ENCODE measurements at places on chromosomes 5 and 9.

GRCh38 chr9:10268531-10269485 is 344.0 kb downstream of the PTPRD start:
- no peak for DNase-seq

DNA sequence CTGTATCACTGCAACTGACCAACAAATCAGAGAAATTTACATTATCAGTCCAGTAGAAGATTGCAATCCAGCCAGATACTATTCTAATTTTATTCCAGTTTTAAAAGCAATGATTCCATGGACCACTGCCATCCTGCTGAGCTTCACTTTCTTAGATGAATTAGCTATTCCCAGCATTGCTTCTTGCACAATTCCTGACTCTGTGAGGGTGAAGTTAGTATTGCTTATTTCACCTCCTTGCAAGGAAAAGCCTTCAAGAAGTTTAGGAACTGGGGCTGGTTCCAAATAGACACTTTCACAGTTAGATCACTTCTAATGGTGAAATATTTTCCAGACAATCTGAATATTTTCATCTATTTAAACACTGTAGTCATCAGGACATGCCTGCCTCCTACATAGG is 338.6 kb upstream of the TNC start:
- DNase-seq = no peak

DNA sequence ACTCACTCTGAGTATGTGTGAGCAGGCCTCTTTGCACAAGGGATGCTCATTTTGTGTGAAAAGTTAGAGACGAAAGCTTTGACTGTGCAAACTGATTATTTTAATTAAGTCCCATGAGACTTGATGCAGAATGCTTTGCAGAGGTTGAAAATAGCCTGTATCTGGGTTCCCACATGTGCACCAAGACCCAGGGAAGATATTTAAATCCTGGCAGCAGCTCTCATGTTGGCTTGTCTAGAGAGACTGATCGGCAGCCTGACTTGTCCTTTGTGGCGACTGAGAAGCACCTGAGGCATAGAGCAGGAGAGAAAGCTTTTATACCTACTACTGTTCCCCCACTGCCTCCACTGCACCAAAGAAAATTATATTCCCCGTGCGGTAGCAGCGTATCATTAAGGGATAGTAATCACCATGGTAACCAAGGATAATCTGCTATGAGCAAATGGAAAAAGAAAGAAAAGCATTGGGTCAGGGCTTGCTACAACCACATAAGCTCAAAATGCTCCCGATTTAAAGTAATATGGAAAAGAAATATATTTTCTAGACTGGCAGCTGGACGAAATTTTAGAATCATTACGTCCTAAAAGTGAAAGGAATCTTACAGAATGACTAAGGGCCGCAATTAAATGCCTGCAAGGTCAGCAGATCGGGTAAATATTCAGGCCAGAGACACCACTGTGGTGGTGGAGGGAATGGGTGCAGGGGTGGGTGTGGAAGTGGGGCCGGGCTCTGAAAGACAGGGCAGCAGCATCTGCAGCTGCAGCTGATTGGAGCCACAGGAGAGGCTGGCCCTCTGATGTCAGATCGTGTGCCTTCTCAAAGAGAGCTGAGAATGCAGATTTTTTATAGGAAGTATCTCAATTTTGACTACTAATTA is 135.3 kb upstream of the EPB41L4A start:
- no peak for DNase-seq

GRCh38 chr9:90629354-90629753 is 13.3 kb downstream of the DIRAS2 start:
- no peak for DNase-seq

- DNase-seq = no peak
Measured at GRCh38 chr5:160352308-160352707, 18.1 kb downstream of the C1QTNF2 start.

DNA sequence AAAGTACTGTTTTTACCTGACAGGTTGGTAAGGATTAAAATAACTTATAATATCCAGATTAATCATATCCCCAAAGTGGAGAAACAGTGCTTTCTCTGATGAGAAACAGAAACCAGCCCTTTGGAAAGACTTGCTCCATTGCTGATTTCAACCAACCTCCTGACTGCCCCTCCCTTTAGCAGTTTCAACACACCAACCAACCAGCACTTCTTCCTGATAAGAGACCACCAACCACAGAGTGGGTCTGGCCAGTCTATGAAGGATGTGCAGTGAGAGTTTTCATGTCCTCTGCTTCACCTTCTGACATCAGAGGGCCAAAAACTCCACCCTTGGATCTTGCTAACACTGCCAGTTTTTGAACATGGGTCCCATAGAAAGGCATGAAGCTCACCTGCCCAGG is 28.1 kb downstream of the RIGI start:
- DNase-seq = no peak

- no peak for DNase-seq
Measured at GRCh38 chr9:20255052-20255451, 367.2 kb downstream of the MLLT3 start.

- DNase-seq = no peak
Measured at GRCh38 chr9:279674-280073, 65.0 kb downstream of the DOCK8 start.

GRCh38 chr5:52842111-52842510 is 54.4 kb downstream of the ITGA1 start:
- no peak for DNase-seq

DNA sequence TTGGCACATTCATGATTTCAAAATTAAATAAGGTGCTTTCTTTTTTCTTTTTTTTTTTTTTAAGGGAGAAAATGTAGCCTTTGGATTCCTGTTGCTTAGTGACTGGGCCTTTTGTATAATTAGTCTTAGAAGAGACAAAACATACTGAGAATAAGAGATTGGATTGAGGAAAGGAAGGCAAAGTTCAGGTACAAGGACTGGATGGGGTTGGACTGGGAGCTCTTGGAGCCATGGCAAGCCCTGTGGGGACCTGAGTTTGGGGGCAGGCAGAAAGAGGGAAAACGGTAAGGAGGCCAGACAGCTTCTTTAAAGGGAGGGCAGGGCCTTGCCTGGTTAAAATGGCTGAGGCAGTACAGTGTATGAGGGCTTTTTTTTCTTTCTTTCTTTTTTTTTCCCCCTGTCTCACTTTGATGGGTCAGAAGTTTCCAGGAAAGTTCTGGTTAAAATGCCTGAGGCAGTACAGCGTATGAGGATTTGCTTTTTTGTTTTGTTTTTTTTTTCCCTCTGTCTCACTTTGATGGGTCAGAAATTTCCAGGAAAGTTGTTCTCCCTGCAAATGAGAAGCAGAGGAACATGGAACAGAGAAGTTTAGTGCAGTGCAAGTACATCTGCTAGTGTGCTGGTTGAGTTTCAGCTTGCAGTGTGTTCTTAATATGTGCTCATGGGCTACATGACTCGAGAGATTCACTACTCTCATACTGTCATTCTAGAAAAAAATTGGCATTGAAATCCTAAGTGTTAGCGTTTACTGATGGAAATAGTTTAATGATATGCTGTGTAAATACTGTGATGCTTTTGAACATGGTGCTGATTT is 16.8 kb downstream of the SNX18 start:
- no peak for DNase-seq

DNA sequence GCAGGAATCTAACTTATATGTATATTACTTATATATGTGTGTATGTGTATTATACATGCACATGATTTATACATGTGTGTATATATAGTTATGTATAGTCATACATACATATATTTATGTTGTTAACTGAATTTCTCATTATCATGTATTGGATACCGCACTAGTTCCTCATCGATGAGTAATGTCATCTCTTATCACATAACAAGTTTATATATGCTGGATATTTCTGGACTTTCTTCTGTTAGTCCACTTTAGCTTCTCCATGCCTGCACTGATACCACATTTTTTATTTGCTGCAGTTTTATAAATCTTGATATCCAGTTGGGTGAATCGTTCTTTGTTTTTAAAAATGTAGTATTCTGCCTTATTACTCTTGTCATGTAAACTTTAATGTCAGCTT is 50.2 kb downstream of the APC start:
- DNase-seq = no peak

DNA sequence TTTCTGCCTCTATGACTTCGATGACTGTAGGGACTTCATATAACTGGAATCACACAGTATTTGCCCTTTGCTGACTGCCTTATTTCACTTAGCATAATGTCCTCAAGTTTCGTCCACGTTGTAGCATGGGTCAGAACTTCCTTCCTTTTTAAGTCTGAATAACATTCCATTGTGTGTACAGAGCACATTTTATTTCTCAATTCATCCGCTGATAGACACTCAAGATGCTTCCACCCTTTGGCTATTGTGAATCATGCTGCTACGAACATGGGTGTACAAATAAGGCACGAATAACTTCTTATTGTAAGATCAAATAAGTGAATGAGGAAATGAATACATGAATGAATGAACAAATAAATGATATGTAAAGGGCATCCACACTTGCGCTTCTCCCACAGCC is 13.0 kb downstream of the BARX1 start:
- DNase-seq = no peak

DNA sequence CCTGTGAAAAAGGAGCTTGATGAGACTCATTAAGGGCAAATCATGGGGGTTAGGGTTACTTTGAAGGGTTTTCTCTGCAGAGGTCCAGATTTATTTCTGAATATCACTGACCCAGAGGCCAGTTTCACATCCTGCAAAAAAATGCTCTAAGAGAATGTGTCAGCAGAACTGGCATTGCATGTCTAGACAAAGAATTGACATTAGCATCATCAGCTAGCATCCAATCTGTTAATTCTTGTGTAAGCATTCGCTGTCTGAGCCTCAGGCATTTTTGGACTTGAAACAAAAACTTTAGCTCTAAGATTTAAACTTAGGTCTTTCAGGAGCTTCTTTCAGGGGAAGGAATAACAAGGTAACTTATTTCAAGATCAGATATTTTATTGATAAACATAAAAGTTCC is 187.9 kb upstream of the ELL2 start:
- no peak for DNase-seq

DNA sequence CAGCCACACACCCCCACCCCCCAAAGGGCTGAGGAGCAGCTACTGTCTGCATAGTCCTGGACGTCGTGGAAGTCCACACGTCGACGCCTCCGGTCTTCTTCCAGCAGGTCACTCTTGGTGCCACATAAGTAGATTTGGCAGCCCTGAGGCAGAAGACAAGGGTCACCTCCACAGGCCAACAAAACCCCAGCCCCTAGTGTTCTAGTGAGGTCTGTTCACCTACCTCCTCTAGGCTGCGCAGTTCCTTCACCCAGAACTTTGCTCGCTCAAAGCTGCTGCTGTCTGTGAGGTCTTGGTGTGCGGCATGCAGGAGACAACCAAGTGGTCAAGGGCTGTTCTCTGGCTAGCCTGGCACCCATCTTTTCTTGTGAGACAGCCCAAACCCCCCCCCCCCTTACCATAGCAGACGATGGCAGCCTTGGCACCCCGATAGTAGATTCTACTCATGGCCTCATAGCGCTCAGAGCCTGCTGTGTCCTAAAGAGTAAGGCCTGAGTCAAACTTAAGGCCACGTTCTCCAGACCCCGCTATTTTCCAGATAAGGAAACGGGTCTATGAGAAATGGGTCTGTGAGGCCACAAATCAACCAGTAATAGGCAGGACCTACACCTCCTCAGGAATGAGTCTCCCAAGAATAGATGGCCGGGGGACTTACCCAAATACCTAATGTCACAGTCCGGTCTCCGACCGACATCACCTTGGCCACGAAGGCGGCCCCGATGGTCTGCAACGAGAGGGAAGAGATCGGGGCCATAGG is 987 bp downstream of the RAB24 start:
- no peak for DNase-seq

GRCh38 chr9:2132484-2133082 is 117.4 kb downstream of the SMARCA2 start:
- no peak for DNase-seq

DNA sequence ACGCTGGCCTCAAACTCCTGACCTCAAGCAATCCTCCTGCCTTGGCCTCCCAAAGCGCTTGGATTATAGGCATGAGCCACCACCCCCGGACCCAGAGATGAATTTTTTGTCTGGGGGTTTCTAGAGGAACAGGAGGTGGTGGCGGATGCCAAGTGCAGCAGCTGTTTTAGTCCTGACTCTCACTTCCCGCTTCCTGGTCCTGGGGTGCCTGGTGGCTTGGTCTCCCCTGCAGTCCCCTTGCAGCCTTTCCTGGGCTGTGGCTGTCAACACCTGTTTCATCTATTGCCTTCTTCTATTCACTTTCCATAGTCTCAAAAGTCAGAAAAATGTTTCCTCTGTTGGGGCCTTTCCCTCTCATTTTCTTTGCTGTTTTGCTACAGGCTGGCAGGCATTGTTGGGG is 6.5 kb upstream of the NHP2 start:
- no peak for DNase-seq

DNA sequence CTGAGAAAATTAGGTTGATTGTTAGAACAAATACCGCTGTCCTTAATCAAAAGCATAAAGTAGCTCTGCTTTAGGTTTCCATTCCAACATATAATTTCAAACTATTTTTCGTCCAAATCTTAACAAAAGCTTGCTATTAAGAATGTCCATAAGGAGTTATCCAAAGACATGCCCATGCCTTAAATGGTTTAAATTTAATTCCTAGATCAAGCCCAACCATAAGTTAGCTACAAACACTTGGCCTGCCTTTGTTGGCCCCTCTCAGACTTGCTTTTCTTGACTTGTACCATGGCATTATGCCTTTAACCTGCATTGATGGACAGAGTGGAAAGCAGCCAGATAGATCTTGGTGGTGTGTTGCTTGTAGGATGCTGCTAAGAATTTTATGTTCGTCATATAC is 8.8 kb downstream of the GARNL3 start:
- no peak for DNase-seq

DNA sequence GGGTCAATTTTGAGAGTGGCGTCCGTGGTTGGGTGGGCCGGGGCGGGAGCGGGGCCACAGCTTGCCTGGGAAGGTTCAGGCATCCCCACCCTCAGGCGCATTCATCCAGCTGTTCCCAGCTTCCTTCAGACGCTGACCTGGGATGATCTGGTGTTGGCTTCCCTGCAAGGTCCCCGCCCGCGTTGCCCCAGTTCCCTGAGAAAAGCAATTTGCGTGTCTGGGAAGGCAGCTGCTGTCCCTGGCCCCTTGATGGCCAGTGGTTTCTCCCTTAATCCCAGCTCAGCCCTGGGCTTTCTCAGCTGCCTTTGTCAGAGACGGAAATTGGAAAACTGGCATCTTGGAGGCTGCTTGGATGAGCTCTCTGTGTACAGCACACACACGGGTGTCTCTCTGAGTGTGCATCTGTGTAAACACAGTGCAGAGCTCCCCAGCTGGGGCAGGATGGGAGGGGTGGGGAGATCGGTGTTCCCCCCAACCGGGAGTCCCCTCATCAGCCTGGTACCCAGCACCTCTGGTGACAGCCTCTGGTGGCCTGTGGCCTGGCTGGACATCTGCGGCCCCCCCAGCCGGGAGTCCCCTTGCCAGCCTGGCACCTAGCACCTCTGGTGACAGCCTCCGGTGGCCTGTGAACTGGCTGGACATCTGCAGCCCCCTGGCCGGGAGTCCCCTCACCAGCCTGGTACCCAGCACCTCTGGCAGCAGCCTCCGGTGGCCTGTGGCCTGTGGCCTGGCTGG is 94.0 kb downstream of the COL5A1 start:
- no peak for DNase-seq

DNA sequence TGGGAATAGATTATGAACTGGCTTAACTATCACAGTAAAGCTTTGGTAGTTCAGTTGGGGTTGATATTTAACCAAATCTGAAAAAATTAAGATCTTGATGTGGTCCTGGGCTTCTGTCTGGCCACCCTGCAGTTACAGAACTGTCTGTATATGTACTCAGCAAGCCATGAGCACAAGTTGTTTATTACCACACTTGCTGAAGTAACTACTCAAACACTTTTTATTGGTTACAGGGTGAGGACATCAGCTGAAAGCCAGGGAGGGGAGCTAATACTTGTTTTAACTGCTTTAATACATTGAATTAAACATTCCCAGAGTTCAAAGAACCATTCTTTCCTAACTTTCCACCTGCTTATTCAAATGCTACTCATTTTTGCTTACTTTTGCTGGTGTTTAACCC is 29.4 kb upstream of the KCNN2 start:
- DNase-seq = no peak
